ENCODE measurements at places on chromosomes 11 and 22.

DNA sequence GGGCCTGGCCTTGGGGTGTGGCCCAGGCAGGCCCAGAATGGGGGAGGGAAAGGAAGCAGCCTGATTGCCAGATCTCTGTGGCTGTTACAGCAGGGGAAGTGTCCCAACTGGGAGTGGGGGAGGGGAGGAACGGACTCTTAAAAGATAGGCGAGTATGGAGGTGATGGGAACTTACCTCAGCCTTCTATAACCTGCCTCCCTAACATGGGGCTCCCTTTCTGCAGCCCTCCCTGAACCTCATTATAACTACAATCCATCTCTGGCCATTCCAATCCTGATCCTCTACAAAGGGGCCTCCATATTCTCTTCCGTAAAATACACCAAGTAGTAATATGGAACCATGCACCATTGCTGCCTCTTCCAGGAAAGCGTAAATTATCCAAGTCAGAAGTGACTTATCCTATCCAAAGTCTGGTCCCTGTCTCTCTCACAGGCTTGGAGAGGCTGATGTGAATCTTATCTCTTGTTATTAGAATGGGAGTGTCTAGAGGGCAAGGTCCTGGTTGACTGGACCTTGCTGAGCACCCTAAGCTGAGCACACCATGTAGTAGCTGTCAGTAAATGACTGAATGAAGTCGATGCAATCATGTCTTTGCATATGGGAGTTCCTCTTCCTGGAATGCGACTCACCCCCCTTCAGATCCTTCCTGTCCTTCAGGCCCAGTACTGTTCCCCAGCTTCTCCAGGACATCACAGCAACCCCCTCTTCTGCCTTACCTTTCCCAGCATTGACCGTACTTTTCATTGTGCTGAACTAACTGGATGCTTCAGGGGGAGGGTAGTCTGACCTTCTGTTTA lies 5.9 kb downstream of the RHOG start:
- DNase-seq: no peak

- DNase-seq: no peak
Observed at GRCh38 chr11:59801160-59801706, 9.3 kb downstream of the MRPL16 start.

DNA sequence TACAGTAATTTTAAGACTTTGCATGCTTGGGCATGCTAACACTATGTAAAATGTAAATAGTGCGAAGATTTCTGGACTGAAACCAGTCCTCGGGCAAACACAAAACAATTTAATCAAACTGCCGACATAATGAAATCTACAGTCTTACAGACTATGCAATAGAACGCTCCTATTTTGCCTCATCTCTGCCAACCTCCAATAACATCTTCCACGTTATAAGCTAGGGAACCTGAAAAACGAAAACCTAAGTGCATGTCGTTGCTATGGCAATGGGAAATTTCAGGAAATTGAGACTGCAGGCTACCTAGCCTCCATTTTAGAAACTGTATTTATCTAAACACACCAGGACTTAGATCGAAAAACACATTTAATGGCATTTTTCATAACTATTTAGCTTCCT lies 1.1 kb downstream of the CSTF3 start:
- DNase-seq: peak; percentile 38

GRCh38 chr22:39839917-39840510 lies 53.5 kb downstream of the ENTHD1 start:
- DNase-seq: no peak

- no peak for DNase-seq
Observed at GRCh38 chr11:61904539-61905048, 12.8 kb downstream of the RAB3IL1 start.

DNA sequence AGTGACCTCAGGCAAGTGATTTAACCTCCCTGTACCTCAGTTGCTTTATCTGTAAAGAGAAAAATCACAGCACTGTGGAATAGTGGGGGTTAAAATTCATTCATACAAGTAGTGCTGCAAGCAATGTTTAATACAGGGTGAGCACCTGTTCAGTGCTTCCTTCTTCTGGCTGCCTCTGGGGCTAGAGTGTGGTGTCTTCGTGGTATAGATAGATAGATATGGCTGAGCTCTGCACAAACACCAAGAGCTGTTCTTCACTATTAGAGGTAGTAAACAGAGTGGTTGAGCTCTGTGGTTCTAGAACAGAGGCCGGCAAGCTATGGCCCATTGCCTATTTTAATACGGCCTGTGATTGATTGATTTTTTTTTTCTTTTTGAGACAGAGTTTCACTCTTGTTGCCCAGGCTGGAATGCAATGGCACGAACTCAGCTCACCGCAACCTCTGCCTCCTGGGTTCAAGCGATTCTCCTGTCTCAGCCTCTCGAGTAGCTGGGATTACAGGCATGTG lies 32.9 kb downstream of the LIMK2 start:
- no peak for DNase-seq

GRCh38 chr11:96107143-96107824 lies 183.4 kb upstream of the MTMR2 start:
- no peak for DNase-seq

- DNase-seq: no peak
Observed at GRCh38 chr11:91796999-91797398, 427.6 kb upstream of the FAT3 start.

Measured in COR-L47 (cell line).